ENCODE measurements at places on chromosomes 16 and 17.
A peak's percentile ranks its signal among the peaks of the same experiment; 100 is the strongest.

DNA sequence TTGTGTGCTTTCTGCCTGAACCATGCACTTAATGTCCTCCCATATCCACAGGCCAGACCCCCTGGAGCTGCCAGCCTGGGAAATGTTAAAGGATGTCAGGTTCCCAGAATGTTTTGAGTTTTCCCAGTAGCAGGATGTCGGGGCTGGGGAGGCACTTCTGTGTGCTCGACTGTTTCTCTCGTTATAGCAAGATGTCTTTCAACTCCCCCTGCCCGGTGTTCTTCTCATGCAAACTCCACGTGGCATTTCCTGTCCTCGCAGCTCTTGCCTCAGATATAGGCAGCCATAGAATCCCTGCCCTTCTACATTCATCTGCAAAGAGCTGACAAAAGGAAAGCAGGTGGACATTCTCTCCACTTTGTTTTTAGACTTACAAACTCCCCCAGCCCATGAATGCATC is 457.2 kb upstream of the CDH11 start:
- DNase-seq = no peak

DNA sequence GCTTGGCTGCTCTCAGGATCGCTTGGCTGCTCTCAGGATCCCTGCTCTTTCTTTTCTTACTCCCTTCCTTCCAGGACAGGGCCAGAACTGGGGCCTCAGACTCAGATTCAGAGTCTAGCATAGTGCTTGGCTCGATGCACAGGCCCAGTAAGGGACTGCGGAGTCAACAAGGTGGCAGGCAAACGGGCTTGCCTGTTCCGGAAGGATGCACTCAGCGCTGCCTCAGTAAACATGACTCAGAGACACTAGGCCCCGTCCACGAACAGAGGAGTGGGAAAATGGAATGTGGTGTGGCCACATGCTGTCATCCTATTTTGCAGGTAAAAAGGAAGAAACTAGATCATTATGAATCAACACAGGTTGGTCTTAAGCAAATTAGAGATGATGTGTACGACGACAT is 9.8 kb downstream of the SPHK1 start:
- no peak for DNase-seq

DNA sequence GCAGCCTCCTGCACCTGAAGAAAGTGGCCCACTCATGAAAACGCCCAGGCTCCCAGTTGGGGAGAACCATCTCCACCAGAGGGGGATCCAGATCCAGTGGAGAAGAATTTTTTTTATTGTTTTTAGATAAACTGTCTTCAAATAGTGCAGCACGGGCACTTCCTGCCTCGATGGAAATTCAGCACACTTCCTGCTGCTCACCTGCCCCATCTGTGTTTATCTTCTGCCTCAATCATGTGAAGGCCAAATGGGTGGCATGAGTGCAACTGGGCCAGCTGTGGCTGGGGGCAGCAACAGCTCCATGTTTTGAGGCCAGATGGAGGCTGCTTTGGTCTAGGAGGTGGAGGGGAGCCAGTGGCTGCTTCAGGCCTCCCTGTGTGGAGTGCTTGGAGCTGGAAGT is 75.9 kb upstream of the WSB1 start:
- no peak for DNase-seq

GRCh38 chr16:31704138-31704537 is 169.5 kb upstream of the ZNF267 start:
- DNase-seq = no peak

GRCh38 chr16:14616280-14616679 is 13.8 kb downstream of the PARN start:
- DNase-seq = no peak

GRCh38 chr17:74249590-74250270 is 24.3 kb upstream of the DNAI2 start:
- DNase-seq = peak; percentile 48

- no peak for DNase-seq
Observed at GRCh38 chr17:39835038-39835786, 28.9 kb downstream of the IKZF3 start.

DNA sequence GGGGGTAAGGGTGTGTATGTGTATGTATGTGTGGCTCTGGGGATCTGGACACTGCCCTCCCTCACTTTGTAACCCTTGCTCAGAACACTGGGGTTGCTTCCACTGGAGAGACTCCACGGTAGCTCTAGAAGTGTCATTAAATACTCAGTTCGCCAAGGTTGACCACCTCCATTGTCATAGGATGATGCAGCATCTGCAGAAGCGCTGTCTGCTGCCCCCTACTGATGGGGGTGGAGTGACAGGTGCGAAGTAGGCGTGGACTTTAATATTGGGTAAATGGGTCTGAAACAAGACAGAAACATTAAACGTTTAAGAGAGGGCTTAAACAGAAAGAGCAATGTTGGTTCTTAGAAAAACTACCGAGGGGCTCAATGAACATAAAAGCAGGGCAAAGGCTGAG is 35.5 kb upstream of the STAC2 start:
- no peak for DNase-seq

- peak; percentile 49 for DNase-seq
Observed at GRCh38 chr16:1154291-1154886, 1.5 kb downstream of the CACNA1H start.

DNA sequence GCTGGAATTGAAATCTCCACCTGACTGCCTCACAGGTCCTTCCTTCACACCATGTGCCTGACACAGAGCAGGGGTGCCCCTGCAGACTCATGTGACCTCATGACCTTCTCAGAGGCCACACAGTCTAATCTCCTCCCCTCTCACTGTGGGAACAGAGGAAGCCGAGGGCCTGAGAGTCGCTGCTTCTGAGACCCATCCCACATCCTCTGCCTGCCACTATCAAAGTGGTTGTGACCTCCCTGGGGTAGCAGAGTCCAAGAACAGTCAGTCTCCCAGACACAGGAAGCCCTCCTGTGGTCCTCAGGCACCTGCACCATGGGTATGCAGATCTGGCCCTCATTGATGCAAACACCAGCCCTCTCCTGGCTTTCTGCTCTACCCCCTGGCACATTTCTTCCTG is 78.5 kb downstream of the RAB11FIP4 start:
- DNase-seq = no peak

GRCh38 chr16:8391257-8391656 is 199.1 kb downstream of the TMEM114 start:
- DNase-seq = no peak

DNA sequence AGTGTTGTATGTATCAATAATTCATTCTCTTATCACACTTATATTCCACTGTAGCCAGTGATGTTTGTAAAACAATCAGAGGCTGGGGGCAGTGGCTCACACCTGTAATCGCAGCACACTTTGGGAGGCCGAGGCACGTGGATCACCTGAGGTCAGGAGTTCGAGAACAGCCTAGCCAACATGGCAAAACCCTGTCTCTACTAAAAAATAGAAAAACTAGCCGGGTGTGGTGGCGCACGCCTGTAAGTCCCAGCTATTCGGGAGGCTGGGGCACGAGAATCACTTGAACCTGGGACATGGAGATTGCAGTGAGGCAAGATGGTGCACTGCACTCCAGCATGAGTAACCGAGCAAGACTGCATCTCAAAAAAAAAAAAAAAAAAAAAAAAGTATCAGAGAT is 217.0 kb downstream of the CPPED1 start:
- DNase-seq = no peak

- no peak for DNase-seq
Observed at GRCh38 chr16:25038239-25038954, 23.2 kb upstream of the ARHGAP17 start.

DNA sequence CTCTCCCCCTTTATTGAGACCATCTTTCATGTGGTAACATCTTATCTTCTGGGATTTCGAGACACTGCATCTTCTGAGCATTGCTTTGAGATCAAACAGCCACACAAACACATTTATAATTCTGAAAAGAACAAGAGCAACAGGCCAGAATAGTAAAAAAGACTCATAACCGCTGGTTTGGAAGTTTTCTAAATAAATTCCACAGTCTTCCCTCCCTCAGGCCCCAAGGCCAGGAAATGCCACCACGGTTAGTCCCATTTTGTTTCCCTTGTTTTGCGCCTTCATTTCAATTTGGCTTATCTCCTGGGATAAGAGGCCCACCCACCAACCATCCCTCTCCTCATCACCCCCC is 25.3 kb downstream of the LITAF start:
- no peak for DNase-seq

- DNase-seq = no peak
Observed at GRCh38 chr17:58121925-58122324, 26.3 kb upstream of the OR4D1 start.

- no peak for DNase-seq
Observed at GRCh38 chr17:78601577-78602190, 24.5 kb upstream of the DNAH17 start.

DNA sequence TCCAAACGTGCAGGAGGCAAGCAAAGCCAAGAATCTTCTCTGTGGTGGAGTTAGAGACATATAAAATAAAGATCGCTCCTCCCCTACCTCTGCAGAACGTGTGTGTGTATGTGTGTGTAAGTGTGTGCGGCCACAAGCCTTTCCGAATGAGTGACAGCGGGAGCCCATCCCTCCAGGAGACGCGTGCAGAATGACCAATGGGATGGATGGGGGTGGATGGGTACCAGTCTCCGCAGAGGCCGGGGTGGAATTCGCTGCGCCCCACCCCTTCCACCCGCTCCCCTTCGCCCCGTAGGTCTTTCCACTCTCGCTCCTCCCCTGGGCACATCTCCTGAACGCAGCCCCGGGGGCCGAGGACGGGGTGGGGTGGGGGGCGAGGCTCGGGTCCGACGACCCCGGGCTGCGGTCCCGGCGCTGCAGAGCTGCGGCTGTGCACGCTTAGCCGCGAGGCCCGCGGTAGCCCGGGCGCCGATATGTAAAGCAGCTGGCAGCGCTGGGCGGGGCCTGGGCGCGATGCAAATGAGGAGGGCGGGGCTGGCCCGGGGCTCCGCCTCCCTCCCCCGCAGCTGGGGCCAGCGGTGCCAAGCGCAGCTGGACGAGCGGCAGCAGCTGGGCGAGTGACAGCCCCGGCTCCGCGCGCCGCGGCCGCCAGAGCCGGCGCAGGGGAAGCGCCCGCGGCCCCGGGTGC is at the start of gene PRKCB:
PRKCB (plus strand) TSS at position 594 of the 688 bp plus-strand sequence.
- peak; percentile 87 for DNase-seq

DNA sequence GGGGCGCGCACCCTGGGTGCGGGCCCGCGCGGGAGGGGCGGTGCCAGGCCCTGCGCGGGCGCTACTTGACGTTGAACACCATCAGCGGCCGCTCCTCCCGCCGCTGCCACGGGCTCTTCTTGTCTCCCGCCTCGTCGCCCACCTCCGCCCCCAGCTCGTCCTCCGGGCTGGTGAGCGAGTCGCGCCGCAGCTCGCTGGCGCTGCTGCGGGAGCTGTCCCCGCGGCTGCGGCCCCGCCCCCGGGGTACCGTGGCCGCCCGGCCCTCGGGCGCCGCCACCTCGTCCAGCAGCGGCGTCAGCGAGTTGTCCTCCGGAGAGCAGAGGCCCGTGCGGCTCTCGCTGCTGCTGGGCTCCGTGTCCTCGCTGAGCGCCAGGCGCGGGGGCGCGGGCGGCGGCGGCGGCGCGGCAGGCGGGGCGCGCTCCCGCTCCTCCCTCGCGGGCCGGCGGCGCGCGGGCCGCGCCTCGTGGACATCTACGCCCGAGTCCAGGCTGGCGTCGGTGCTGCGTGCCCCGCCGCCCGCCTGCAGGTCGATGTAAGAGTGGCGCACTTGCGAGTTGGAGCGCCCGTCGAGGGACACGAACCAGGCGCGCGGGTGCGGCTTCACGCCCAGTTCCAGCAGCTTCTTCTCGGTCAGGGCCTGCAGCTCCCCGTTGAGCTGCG is 8.7 kb downstream of the GRN start:
- no peak for DNase-seq

DNA sequence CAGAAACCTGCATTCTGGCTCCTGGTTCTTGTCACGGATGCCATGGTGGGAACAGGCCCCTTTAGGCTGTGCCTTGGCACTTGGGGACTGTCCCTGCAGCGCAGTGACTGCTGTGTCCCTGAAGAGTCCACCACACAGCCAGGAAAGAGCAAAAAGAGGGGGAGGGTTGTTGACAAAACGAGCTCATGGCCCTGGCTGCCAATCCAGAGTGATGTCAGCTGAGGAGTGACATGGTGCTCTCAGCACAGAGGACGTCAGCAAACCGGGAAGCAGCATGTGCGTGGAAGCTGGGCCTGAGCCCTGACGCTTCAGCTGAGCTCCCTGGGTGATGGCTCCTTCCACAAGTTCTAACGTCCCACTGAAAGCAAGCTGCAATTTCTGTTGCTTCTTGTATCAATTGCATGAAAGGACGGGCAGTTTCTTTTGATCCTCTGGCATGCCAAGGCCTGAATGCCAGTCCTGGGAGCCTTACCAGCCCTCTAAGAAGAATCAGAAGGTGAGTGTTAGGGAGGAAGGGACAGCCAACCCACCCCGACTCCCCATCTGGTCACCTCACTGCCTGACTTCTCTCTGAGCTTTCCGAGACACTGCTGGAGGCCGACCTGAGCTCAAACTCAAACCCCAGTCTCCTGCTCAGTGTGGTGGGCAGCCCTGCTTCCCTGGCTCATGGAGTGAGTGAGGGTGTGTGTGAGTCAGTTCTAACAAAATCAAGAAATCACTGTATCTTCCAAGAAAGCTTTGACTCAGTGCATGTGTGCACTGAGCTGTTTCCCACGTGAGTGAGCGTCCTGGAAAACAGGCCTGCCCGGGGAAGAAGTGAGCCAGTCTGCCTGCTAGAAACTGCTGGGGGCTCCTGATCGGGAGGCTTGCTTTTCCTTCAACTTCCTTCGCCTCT is 14.7 kb upstream of the WNT3 start:
- DNase-seq = no peak

- DNase-seq = no peak
Observed at GRCh38 chr17:7854078-7854777, 638 bp upstream of the TMEM88 start.

DNA sequence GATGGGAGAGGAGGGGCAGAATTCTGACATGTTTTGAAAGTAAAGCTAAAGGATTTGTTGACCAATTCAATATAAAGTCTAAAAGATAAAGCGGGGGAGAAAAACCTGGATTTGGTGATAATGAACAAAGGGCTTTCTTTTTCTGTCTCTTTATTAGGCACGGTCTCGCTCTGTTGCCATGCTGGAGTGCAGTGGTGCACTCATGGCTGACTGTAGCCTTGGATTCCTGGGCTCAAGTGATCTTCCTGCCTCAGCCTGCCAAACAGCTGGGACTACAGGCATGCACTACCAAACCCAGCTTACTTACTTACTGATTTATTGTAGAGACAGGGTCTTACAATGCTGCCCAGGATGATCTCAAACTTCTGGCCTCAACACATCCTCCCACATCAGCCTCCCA is 7.5 kb downstream of the CDR2 start:
- no peak for DNase-seq

DNA sequence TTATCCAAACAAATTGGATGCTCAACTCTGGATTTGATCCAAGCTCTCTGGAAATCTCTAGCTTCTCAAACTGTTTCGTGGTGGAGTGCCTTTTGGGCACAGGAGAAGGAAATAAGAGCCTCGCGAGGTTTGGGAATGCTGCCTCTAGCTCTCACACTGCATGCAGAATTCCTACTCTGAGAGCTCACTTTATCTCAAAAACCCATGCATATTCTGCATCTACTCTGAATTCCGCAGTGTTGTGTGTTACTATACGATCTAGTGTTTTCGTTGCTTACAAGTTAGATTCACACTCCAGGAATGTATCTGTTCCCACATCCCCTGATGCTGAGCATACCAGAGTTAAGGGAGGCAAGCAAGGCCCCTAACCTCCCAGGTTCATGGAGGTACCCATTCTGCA is 462.7 kb downstream of the WWOX start:
- DNase-seq = no peak

Data from retina (tissue), 1 donor.